ENCODE measurements at places on chromosomes 1 and 21.

- DNase-seq = no peak
Observed at GRCh38 chr1:23188434-23188884, 19.8 kb upstream of the LUZP1 start.

- DNase-seq = no peak
Observed at GRCh38 chr1:240967070-240967724, 355.2 kb upstream of the GREM2 start.

DNA sequence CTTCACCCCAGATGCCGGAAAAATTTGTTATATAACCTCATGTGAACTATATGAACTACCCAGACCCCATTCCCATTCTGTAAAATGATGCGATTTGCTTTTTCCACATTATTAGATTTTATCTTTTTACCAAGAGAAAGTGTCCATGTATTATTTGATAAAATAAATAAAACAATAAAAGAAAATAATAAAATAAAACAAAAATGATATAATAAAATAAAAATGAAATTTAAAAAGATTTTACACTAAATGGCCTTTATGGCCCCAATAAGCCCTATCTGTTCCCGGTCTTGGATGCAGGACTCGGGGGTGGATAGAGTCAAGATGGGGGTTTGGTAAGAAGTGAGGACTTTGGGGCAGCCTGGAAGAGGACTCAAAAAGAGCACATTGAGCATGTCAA is 357.2 kb downstream of the MATN1 start:
- DNase-seq = no peak

- DNase-seq = no peak
Observed at GRCh38 chr1:204649721-204650521, 35.6 kb downstream of the LRRN2 start.

GRCh38 chr1:89547563-89548116 is 23.0 kb downstream of the LRRC8B start:
- DNase-seq = no peak

DNA sequence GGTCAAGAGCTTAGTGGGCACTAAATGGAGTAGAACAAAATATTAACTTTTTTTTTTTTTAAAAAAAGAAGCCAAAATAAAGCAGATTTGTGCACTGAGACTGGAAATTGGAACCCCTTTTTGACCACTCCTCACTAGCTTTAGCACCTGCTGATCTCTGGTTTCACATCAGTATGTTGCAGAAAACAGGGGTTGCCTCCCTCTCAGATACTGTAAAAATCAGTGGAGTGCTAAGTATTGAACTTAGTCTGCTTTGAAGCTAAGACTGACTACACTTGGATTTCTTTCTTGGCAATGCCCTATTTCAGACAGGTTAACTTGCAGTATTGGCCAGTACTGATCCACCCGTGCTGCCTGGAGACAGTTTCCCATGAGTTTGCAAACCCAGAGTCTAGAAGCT is 2.7 kb upstream of the KIAA0040 start:
- no peak for DNase-seq

DNA sequence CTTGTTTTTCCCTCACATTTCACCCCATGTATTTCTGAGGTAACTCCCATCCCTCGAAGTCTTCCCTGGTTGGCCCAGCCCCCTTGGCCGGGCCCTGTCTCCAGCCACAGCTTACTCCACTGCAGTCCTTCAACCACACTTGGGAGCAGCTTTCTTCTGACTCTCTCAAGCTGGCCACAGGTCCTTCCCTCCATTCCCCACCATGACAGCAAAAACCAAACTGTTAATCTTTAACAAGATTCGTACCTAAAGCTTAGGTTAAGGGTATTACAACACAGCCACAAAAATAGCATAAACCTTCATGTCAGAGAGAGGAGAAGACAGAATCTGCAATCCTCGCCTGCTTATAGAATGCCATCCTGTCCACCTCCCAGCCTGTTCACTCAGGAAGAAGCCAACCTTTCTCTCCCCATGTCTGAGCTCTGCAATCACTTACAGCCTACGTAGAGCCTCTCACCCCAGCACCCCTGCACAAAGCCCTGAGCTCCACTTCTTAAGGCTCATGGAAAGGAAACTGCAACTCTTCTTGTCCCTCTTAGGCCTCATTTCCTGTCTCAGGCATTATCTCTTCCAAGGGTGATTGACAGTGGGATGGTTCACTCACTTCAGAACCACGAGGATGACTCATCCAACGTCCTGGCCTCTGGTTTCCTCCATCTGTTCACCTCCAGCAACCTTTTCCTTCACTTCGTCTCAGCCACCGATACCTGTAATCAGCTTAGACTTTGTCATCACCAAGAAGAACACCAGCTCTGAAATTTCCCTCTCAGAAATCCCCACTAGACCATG is 72.8 kb downstream of the CD2 start:
- no peak for DNase-seq

DNA sequence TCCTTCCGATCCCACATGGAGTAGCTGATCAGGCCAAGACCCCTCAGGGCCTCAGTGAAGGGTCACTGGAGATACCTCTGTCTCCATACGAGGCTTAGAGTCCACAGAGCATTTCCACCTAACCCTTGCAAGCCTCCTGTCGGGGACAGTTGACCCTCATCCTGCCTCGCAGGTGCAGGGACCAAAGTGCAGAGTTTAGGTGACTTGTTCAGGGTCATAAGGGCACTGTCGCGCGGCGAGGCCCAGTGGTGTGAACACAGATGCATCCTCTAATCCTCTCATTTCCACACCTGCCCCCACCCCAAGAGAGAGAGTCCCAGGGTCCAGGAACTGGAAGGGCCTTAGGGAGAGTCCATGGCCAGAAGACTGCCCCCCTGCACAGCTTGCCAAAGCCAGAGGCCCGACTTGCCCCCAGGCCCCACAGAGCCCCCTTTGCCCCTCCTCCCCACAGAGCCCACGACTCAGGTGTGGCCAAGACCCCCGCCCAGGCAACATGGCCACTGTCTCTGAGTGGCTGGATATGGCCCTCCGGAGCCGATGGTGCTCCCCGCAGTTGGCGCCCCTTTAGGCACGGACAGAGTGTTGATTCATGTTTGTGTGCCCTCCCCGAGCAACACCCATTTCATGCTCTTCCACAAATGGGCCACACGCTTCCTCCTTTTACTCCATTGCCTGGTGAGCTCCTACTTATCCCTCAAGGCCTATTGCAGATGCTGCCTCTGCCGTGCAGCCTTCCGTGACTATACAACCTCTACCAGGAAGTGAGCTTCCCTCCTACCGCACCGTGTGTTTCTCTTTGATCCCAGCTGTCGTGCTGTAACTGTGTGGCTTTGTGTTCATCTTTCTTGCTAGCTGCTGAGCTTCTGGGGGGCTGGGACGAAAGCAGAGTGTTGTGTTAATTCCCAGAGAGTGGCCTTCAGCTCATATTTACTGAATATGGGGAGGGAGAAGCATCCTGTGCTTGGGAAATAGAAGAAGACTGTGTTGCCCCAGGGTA is 1.7 kb downstream of the TRPM2 start:
- DNase-seq = no peak

GRCh38 chr1:182206626-182207239 is 145.2 kb upstream of the ZNF648 start:
- DNase-seq = no peak

- DNase-seq = no peak
Observed at GRCh38 chr1:226432586-226433340, 24.9 kb upstream of the PARP1 start.

- DNase-seq = no peak
Observed at GRCh38 chr1:170063109-170063826, 11.2 kb downstream of the KIFAP3 start.

- DNase-seq = no peak
Observed at GRCh38 chr1:90724926-90725656, 8.0 kb upstream of the BARHL2 start.

DNA sequence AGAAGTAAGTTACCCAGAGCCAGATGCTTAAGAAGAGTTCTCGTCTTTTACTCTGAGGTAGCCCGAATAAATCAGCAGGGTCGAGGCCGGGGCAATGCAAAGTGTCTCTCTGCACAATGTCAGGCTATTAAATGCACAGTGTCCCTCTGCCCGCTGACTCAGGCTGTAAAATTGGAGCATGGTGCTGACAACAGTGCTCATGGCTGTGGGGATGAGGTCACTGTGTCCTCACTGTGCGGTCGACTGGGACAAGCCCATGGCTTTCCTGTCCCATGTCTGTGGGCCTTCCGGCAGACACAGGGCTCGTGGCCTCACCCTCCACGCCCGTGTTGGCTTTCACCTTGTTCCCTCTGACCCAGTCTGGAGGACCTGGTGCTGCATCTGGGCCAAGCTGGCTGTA is 14.6 kb upstream of the SLC2A1 start:
- no peak for DNase-seq

DNA sequence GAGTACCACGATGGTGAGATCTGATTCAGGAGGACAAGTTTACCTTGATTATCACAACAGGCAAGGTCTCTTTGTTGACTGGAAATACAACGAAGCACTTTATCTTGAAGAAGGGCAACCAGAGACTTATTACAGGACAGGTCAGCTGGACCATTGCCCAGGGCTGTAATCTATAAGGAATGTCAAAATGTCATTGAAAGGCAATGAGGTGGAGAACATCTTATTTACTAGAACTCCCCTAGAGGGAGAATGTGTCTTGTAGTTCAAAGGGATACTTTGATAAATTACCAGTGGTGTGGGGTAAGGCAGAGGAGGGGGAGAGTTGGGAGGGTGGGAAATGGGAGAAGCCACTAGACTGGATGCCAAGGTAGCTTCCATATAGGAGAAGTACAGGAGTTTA is 212.3 kb downstream of the NCAM2 start:
- no peak for DNase-seq

GRCh38 chr1:59135761-59136255 is 161.1 kb upstream of the FGGY start:
- no peak for DNase-seq

- DNase-seq = no peak
Observed at GRCh38 chr1:32239790-32240139, 7.3 kb upstream of the FAM167B start.

- no peak for DNase-seq
Observed at GRCh38 chr21:42338729-42339715, 11.8 kb downstream of the TFF2 start.
